ENCODE measurements at places on chromosomes 3 and 15.

DNA sequence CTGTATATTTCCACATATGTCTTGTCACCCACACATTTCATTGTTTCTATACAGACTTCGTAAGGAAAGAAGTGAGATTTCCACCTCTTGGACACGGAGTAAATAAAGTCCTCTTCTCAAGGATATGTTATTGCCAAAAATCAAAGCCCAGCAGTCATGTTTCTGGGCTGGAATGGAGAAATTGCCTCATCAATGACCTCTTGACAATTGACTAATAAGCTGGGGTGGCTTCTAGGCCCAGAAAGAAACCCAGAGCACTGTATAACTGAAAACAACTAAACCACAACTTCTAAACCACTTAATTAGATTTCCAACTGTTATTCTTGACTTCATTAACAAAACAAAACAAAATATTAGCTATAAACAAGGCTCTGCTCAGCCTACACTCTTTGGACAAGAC lies 56.4 kb upstream of the SLC24A5 start:
- no peak for DNase-seq

DNA sequence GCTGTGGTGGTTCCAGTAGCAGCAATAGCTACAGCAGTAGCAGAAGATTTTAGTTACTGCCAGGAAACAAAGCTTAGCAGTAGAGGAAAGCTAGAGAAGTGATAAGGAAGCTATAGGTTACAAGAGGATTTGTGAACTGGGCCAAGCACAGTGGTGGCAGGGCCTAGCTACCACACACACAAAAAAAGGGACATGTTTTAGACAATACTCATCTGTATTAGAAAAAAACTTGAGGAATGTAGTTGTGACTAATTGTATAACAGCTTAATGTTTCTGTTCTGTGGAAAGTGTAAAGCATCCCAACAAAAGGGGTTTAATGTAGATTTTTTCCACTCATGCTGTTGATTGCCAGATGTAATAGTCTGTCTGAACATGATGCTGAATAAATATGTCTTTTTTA lies 29.9 kb upstream of the PFN2 start:
- DNase-seq, result no peak

DNA sequence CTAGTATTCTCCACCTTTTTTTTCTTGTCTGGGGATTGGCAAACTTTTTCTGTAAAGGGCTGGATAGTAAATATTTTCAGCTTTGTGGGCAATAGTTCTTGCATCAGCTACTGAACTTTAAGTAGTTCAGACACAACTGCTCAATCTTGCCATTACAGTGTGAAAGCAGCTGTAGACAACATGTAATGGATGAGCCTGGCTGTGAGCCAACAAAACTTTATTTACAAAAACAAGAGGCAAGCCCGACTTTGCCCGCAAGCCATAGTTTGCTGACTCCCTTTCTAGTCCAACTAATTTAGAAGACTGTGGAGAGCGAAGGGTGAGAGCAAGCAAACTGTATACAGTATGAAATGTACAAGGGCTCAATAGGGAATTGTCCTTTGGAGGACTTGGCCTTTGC lies 6.2 kb downstream of the FRMD4B start:
- no peak for DNase-seq

- no peak for DNase-seq
Measured at GRCh38 chr3:152459118-152459515, 190.4 kb downstream of the MBNL1 start.

GRCh38 chr15:52207191-52207590 lies 16.0 kb upstream of the GNB5 start:
- peak; percentile 15 for DNase-seq

DNA sequence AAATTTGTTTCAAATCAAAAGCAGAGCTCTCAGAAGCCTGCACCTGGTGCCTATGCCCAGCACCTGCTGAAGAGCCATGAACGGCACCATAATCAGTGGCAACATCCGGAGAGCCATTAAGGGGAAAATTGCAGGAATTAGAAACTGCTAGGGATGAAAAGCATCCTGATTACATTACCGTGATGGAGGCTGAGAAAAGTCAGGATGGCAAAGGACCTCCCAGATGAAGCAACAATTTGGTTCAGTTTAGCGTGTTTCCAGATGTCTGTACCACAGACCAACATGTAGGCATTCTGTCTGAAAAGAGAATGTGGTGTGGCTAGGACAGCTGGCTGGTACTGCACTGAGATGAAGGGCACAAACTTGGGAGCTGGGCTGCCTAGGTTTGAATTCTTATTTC lies 106.1 kb downstream of the EOMES start:
- no peak for DNase-seq

DNA sequence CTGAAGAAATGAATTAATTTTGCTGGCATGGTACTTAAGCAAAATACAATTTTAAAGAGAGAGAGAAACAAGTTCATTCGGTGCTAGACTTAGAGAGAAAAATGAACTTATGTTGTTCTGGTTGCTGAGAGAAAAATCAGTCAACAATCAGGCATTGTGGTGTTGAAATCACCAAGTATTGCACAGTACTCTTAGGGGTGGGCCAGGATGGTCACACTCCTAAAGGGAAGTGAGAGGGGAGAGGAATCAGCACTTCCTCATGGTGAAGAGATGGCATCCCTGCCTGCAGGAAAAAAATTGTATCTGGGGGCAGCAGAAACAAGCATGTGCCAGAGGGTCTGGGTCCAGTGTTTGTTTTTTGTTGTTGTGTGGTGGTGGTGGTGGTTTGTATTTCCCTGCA lies 7.0 kb upstream of the DMXL2 start:
- DNase-seq, result peak; percentile 95

GRCh38 chr3:132783152-132783551 lies 60.9 kb upstream of the NPHP3 start:
- DNase-seq, result no peak

GRCh38 chr3:183930086-183930485 lies 45.4 kb upstream of the PARL start:
- no peak for DNase-seq

GRCh38 chr15:50854601-50855490 lies 53.6 kb upstream of the AP4E1 start:
- peak; percentile 83 for DNase-seq

DNA sequence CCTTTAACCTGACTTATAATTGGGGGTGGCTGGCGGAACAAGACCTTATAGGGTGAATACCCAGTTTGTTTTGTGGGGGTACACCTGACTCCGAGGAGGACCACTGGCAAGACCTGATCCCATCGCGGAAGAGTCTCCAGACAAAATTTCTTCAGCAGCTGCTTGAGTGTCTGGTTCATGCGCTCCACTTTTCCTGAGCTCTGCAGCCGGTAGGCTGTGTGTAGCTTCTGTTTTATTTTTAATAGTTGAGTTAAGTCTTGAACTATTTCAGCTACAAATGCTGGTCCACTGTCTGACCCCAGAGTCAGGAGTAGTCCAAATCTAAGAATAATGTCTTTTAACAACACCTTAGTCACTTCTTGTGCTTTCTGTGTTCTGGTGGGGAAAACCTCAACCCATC lies 21.2 kb upstream of the NOX5 start:
- DNase-seq, result no peak

GRCh38 chr3:189372243-189372642 lies 200.5 kb downstream of the TPRG1 start:
- no peak for DNase-seq

DNA sequence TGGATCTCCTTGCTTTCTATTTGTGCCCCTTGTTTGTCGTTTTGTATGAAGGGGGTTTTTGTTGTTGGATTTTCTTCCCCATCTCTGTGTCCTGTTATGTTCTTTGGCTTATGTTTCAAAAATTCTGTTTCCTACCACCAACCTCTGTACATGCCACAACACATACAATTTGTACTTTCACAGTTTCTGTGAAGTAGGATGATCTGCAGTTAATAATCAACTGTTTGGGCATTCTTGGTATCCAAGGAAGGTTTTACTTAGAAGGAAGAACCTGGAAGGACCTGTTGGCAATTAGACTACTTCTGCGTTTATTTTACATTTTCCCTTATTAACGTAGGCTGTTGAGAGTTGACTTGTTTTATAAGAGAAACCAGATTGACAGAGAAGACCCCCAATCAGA lies 8.3 kb downstream of the SETD5 start:
- no peak for DNase-seq

DNA sequence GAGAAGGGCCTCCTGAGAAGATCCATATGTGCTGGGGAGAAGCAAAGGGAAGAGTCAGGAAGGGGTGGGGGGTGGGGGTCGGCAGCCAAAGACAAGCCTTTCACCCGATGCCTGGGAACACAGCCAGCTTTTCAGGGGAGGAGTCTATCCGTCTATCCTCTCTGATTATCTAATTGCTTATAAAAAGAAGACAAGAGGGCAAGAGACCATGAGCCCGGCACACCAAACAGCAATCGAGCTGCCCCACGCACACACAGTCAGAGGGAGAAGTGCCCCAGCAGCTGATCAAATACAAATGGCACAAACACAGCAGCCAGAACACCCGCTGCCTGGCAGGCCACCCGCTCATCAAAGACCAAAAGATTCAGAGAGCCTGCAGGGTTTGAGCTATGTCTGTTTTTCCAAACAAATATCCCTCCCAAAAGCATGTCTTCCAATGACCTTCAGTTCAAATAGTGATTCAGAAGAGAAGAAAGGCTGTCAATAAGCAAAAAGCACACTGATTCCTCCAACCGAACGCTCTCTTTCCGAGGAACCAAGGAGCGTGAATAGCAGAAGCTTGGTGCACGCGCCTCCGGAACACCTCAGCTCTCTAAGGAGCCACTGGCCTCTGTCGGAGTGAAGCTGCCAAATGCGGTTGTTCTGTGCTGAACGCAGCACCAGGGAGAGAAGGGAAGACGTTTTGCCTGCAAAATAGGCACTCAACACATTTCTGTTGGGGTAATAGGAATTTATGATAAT lies 419.2 kb downstream of the OCA2 start:
- no peak for DNase-seq

DNA sequence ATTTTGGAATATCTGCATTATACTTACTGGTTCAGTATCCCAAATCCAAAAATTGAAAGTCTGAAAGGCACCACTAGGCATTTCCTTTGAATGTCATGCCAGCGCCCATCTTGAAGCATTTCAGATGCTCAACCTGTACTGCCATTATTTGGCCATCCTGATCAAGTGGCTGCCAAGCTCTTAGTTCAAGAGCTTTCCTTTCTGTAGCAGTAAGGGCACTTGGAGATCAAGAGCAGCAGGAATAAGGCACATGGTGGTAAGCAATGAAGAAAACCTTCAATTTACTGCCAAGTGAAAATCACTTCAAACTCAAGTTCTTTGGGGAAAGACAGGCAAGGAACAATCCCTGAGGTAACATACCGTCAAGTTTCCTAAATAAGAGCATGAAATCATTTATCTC lies 10.0 kb downstream of the RHOA start:
- DNase-seq, result no peak

GRCh38 chr15:78103406-78104118 lies 11.2 kb downstream of the SH2D7 start:
- peak; percentile 27 for DNase-seq

DNA sequence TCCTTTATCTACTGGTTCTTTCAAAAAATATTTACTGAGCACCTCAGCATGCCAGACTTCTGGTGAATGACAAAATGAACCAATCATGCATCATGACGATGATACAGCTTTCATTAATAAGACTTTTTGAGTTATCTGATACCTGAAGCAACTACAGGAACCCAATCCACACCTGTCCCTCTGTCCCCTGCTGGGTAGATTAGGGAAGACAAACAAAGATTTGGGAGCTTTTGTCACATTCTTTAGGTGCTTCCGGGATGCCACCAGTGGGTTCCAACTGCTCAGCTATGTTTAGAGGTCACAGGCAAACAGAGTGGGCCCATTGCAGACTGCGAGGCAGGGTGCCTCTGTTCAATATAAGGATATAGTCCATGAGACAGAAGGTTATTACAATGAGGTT lies 1020.5 kb upstream of the CFAP20DC start:
- no peak for DNase-seq

GRCh38 chr3:44055951-44056350 lies 185.7 kb upstream of the TOPAZ1 start:
- no peak for DNase-seq

GRCh38 chr3:12478326-12478725 lies 6.0 kb upstream of the TSEN2 start:
- DNase-seq, result no peak

GRCh38 chr15:61171209-61171608 lies 57.9 kb downstream of the RORA start:
- no peak for DNase-seq

DNA sequence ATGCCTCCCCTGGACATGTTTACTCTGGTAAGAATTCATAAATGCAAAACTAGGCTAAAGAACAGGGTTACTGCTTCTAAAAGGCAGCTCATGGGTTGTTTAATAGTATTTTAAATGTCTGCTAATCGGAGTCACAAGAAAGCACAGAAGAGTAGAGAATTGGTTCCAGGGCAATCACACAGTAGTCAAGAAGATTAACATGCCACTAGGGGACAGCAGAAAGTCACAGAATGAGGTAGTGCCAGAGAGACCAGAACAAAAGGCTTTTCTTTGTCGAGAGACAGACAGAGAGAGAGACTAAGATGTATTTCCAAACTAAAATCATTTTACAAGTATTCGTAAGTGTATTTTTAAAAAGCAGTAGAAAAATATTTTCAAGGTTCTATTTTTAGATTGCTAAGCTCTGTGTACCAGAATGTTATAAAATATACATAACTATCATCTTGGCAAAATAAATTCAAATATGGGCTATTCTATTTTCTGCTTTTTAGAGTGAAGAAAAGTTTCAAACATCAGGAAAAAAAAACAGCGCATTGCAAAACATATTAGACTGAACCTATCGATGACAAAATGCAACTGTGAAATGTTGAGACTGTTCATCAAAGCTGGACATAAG lies 78.3 kb upstream of the CDIN1 start:
- DNase-seq, result peak; percentile 26

- no peak for DNase-seq
Measured at GRCh38 chr3:186075489-186075888, 33.4 kb downstream of the ETV5 start.

GRCh38 chr3:195441992-195442572 lies 738 bp downstream of the ACAP2 start:
- DNase-seq, result peak; percentile 70

- DNase-seq, result no peak
Measured at GRCh38 chr3:160370987-160371857, 27.8 kb downstream of the IFT80 start.

- no peak for DNase-seq
Measured at GRCh38 chr15:95468820-95469219, 861.7 kb upstream of the NR2F2 start.

GRCh38 chr15:36911322-36911944 lies 188.9 kb downstream of the MEIS2 start:
- DNase-seq, result no peak

- no peak for DNase-seq
Measured at GRCh38 chr3:191008074-191008473, 145.6 kb upstream of the GMNC start.

- no peak for DNase-seq
Measured at GRCh38 chr3:111734652-111735051, 124.4 kb upstream of the PHLDB2 start.

DNA sequence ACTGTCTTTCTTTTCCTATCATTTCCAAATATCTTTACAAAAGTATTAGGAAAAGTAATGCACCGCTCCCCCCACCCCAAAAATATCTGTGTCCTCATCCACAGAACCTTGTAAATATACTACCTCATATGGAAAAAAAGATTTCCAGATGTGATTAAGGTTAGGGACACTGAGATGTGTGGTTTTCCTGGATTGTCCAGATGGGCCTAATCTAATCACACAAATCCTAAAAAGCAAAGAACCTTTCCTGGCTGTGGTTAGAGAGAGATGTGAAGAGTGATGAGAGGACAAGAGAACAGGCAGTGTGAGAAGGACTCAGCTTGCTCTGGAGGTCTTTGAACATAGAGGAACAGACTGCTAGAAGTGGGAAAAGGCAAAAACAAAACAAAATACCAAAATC lies 77.7 kb downstream of the ROBO1 start:
- DNase-seq, result no peak

- DNase-seq, result no peak
Measured at GRCh38 chr3:25618028-25618427, 46.7 kb downstream of the TOP2B start.

- no peak for DNase-seq
Measured at GRCh38 chr3:38577371-38578080, 72.0 kb downstream of the SCN5A start.
